ENCODE measurements at places on chromosomes 7 and 10.

- DNase-seq = peak; percentile 36
Observed at GRCh38 chr7:102291056-102291915, 4.6 kb downstream of the SH2B2 start.

DNA sequence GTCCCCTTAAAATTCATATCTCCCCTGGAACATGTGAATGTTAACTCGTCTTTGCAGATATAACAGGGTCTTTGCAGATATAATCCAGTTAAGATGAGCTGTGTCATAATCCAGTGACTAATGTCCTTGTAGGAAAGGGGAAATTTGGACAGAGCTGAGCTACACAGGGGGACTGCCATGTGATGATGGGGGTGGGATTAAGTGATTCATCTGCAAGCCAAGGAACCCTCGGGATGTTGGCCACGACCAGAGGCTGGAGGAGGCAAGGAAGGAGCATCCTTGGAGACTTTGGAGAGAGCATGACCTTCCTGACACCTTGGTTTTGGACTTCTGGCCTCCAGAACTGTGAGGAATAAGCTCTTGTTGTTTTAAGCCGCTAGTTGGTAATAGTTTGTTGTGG is 153.9 kb upstream of the PCBD1 start:
- DNase-seq = no peak

- no peak for DNase-seq
Observed at GRCh38 chr7:35037211-35037525, at the start of gene DPY19L1. Gene DPY19L1 (minus strand): TSS chr7:35037485. CDS start chr7:35037394, 91 bp downstream.

DNA sequence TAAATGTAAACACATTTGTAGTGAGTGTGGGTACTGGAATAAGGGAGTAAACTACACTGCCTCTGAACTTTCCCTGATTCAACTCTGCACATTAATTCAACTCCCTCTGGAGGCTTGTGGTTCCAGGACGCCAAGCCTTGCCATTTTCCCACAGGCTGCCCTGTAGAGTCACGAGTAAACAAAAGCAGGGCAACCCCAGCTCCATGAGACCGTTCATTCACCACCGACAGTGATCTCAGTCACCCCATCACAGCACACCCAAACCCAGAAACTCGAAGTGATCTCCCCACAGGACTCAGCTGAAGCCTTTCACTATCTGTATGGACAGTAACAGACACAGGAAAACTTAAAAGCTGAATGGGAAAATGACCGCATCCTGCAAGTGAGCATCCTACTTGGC is 218.8 kb upstream of the FRMD4A start:
- DNase-seq = no peak

GRCh38 chr10:16966991-16967865 is 150.0 kb upstream of the RSU1 start:
- DNase-seq = no peak

GRCh38 chr7:130529417-130529816 is 37.5 kb downstream of the MEST start:
- DNase-seq = no peak
